Fibroblast of upper back skin (primary cell): ENCODE measurements at places on chromosomes 5 and 9.

GRCh38 chr5:55742778-55743177, 4.9 kb downstream of the DDX4 start:
- no peak for DNase-seq

DNA sequence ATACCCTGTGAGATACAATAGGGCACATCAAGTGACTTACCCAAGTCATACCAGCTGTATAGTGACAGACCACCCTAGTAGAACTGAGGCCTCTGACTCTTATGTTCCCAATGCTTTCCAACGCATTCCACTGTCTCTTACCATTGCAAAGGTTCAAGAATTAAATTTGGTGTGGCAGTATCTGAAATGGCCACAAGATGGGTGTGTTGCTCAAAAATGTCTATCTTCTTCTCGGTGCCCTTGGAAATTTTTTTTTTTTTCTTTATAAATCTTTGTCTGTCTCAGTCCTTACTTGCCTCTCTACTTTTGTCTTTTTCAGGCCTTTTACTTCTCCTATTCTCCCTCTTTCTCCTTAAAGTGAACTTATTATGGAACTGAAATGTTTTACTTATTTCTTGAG, 48.4 kb downstream of the GPR21 start:
- DNase-seq = peak; percentile 68

DNA sequence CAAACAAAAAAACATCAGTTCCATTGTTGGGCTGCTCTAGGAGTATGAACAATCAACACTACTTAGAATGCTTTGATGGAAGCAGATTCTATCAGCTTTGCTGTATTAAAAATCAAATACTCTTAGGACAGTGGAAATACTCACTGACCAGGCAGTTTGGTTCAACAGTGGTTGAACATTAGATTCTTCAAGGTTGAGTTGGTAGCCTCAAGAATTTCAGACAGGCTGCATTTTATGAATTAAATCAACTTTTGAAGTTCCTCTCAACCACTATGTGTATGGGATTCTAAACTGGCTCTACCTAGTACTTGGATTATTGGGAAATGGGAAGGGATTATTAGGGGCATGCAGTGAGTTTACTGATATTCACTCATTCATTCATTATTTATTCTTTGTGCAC, 35.0 kb downstream of the ACTBL2 start:
- peak; percentile 87 for DNase-seq

GRCh38 chr5:105689596-105689995, 1981.1 kb downstream of the EFNA5 start:
- DNase-seq = no peak

DNA sequence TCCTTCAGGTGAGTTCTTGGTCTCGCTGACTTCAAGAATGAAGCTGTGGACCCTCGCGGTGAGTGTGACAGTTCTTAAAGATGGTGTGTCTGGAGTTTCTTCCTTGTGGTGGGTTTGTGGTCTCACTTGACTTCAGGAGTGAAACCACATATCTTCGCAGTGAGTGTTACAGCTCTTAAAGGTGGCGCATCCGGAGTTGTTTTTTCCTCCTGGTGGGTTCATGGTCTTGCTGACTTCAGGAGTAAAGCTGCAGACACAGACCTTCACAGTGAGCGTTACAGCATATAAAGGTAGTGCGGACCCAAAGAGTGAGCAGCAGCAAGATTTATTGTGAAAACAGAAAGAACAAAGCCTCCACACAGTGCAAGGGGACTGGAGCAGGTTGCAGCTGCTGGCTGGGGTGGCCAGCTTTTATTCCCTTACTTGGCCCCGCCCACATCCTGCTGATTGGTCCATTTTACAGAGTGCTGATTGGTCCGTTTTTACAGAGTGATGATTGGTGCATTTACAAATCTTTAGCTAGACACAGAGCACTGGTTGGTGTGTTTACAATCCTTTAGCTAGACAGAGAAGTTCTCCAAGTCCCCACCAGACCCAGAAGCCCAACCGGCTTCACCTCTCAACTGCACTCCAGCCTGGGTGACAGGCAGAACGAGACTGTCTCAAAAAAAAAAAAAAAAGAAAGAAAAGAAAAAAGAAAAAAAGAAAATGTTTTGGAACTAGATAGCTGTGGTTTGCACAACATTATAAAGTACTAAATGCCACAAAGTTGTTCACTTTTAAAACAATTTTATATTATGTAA, 9.1 kb upstream of the ERMP1 start:
- no peak for DNase-seq

- DNase-seq = no peak
Measured at GRCh38 chr5:80584770-80585169, 14.7 kb upstream of the ANKRD34B start.

GRCh38 chr9:13053504-13053903, 226.0 kb downstream of the MPDZ start:
- DNase-seq = no peak

GRCh38 chr5:88886746-88887341, 3.9 kb upstream of the MEF2C start:
- peak; percentile 72 for DNase-seq

DNA sequence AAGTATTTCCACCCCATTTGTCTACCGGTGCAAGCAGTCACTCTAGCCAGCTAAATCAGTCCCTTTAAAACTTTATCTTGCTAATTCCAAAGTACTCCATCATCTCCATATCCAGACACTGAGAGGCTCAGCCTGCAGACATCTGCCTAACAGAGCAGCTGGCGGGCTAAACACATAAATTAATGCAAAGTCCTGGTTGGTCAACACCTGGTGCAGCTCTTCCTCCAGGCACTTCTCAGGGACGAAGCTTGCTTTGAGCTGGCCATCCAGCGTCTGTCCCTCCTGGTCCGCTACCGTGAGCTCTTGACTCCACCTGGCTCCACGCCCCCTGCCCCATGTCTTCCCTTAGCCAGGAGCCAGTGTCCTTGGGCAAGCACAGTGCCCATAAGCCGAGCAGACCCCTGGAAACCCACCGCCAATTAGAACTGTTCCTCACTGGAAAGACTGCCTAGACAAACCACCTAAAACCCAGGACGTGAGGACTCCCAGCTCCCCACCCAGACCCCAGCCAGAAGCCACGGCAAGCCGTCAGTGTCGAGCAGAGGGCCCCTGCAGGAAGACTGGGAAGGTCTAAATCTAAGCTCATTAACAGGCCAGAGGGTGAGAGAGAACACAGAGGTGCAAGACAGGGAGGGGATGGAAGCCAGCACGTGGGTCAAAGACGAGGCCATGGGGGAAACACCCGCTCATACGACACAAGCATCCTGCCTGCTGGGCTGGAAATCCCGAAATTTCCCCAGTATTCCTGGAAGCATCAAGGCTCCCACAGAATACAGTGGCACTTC, 120.0 kb downstream of the COL23A1 start:
- DNase-seq = no peak

DNA sequence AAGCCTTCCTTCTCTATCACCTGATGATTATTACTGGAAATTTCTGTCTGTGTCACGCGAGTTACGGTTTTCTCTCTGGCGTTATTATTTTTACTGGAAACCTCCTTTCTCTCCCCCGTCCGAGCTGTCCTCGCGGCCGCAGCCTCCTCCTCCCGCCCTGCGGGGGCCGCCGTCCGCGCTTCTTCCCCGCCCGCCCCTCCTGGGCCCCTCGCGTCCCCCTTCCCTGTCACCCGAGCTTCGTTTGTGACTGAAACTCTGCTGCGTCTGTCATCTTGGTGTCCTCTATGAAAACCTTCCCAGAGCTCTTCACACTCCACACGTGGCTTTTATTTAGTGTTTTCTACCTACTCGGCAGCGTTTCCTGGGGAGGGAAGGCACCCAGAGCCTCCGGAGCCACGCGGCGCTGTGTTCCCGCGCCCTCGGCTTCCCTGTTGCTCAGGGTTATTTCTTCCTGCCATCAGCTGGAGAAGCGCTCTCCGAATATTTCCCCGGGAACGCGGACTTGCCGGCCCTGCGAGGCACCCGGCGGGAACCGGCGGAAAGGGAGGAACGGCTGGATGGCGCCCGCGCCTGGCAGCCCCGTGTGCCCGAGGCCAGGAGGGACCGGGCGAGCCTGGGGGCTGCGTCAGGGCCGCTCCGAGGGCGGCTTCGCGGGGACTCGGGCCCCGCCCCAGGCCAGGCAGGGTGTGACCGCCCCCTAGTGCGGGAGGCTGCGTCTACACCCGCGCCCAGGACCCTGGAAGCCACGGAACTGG, 33.9 kb downstream of the TRIP13 start:
- peak; percentile 16 for DNase-seq

- DNase-seq = no peak
Measured at GRCh38 chr5:56814361-56814962, 887 bp upstream of the MAP3K1 start.

DNA sequence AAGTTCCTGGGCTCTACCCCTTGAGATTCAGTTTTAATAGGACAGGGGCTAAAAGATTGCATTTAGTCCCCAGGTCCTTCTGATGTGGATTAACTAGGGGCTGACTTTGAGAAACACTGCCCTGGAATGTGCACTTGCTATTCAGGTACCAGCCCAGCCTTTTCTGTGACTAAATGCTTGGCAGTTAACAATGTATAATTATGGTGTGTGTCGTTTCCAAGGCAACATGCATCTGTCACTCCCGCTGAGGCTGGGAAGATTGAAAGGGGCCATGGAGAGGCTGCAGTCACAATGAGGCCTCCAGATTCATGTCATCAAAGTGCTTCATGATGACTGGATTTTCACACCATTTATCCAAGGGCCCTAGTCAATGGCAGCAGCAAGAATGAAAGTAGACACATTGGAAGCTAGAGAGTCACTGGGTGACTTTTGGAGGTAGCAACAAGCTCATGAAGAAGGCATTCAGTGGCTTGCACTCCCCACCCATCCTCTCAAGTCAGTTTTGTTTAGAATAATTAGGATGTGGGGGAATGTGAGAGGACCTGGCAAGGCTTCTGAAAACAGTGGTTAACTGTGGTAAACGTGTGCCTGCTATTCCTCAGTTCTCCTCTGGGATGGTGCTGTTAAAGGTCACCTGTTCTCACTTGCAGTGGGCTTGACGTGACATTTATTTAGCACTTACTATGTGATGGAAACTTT, 28.3 kb downstream of the RAI14 start:
- peak; percentile 70 for DNase-seq

DNA sequence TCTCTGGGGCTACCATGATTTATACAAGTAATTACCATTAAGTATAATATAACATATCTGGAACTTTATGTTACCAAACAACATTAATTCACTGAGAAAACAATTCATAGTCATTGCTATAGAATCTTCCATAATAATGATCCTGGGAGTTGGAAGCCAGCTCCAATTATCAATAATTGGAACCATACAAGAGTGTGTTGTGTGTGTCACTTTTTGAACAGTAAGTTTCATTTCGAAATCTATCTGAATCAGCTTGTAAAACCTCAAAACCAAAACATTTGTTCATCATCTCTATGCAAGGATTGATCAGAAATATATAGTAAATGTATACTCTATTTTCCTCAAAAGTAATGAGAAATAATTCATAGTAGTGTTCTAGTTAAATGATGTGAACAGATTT, 348.1 kb downstream of the ARL15 start:
- DNase-seq = no peak

DNA sequence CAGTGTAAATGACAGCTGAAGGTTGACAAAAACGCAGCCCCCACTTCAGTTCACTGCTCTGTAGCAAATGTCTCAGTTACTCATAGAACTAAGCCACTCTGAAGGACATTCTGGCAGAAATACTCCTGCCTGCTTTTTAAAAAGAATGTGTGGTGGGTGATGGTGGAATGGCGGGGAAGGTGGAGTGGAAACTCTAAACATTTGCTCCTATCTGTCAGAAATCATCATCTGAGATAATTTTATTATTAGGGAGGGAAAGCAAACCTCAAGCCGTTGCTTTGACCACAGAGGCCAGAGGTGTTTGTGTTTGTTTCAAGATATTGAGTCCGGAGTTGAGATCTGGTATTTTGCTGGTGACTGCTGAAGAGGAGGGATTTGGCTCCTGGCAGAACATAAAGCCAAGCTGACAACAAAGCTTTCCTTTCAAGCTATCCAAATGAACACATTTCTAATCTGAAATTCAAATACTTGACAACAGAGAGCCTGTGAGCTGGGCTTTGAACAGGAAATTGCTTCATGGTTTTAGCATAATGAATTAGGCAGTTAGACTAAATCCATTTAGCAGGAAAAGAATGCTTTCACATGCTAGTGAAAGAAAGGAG, 362.7 kb downstream of the CSNK1G3 start:
- DNase-seq = peak; percentile 36

DNA sequence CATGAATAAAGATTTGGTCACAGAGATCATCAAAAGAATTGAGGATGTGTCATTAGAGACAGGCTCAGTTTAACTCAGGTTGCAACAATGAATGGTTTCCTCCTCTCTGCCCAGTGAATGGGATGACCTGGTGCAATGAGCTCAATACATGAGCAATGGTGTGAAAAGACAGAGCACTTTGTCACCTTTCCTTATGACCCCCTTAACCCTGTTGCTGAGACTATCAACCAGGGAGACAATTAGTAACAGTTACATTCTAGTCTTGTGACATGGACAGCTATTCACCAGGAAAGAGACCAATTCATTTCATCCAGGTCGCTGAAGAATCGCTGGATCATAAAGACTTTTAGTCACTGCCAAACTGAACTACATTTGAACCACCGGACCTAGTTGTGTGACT, 19.9 kb upstream of the CDH6 start:
- no peak for DNase-seq

- DNase-seq = no peak
Measured at GRCh38 chr5:169719360-169720314, 82.6 kb downstream of the DOCK2 start.

GRCh38 chr5:33684496-33685159, 207.2 kb downstream of the ADAMTS12 start:
- DNase-seq = peak; percentile 56

DNA sequence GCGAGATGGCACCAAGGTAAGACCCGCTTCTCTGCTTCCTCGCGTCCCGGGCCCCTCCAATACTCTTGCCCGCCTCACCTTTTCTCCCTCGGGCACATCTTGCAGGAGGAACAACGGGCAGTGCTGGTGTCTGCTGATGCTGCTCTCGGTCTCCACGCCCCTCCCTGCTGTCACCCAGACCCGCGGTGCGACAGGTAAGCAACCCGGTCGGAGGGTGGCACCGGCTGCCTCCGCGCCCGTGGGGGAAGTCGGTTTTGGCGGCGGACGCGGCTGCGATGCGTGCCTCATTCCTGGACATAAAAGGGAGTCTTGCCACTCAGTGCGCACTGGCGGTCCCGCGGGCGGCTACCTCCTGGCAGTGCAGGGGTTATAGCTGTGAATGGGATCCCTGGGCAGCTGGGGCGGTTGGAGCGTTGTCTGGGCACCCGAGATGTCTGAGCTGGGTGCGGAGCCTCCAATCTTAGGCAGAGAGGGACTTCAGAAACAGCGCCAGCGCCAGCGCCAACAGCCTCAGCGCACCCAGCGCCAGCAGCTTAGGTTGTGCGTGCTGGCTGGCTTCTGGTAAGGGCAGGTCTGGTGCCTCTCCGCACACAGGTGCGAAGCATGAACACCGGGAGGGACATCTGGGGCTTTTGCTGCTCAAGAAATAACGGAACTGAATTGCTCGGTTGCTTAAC, 488 bp downstream of the COL15A1 start:
- no peak for DNase-seq

DNA sequence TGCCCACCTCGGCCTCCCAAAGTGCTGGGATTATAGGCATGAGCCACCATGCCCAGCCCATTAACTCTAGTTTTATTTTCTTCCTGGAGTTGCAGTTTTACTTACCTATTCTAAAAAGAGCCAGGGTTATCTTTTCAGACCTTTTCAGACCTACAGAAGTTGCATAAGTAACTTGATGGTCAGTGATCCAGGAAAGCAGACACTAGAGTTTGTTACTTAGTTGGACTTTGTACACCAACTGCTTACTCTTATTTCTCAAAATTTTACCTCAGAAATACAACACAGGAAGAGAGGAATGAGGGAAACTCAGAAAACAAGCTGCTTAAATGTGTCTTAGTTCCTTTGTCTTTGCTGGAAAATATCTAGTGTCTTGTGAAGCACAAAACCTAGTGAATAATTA, 25.4 kb downstream of the RAD23B start:
- DNase-seq = no peak

GRCh38 chr9:89323390-89323789, 5.1 kb downstream of the SECISBP2 start:
- DNase-seq = peak; percentile 22
